ENCODE measurements at places on chromosomes 16 and 17. TPM values are rescaled to one million over a fixed set of nuclear protein-coding genes. Genes with fewer than 3 reads are reported as not detected.

Gene P2RX5
- total RNA-seq: 2.7 TPM

Gene TNS4
- total RNA-seq: not detected

Gene KRTAP4-7
- total RNA-seq: not detected

Gene ADAM11
- total RNA-seq: 0.69 TPM

Gene TVP23A
- not detected for total RNA-seq

Gene CDH11
- total RNA-seq: 803 TPM

Gene NOS2
- total RNA-seq: not detected

Gene CUEDC1
- total RNA-seq: 7.4 TPM

Gene CHST5
- 0.23 TPM for total RNA-seq

Gene CPHXL2
- not detected for total RNA-seq

Gene HYDIN
- total RNA-seq: 0.30 TPM

Gene TMEM114
- total RNA-seq: not detected

Gene ABCC6
- 0.59 TPM for total RNA-seq

Gene CDH1
- total RNA-seq: 0.28 TPM

Gene ZNF19
- total RNA-seq: 3.0 TPM

Gene CYBA
- 118 TPM for total RNA-seq

Gene MAP3K3
- total RNA-seq: 27.6 TPM

Gene RNF222
- not detected for total RNA-seq

Gene TBC1D3E
- not detected for total RNA-seq

Gene TSNAXIP1
- 0.32 TPM for total RNA-seq

Gene HS3ST3B1
- total RNA-seq: 9.2 TPM

Gene FKBP10
- 1,584 TPM for total RNA-seq

Gene SUZ12
- 31.9 TPM for total RNA-seq

Gene SLC12A3
- total RNA-seq: not detected

Gene ERAL1
- 28.5 TPM for total RNA-seq

Gene PABPN1L
- total RNA-seq: not detected

Gene CMTR2
- 29.7 TPM for total RNA-seq

Gene SLC46A1
- 10.1 TPM for total RNA-seq

All from smooth muscle cell of the umbilical artery (primary cell).